ENCODE measurements at places on chromosomes 3 and 15.

- no peak for DNase-seq
These were observed 36.3 kb downstream of the PLA2G4D start for GRCh38 chr15:42057799-42058646.

DNA sequence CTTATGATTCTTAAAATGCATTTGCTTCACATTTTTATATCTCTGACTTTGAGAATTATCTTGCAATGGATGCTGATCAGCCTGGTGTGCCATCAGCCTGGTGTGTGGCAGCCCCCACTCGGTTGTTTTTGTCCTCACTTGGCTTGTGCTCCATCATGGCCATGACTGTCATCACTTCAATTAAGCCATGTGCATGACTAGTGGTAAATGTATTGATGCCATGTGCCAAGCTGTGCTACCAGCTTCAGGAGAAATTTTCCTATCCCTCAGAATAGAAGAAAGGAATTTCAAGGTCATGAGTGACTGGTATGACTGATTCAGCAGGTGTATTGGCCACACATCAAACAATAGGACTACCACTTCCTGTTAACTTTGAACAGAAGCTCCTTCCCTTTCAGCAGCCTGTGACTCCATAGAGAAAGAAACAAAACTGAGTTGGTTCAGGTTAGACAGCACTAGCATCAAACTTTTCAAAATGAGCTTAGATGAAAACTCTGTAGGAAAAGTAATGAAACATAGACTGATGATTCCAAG is 251.7 kb downstream of the GRM7 start:
- DNase-seq = no peak

DNA sequence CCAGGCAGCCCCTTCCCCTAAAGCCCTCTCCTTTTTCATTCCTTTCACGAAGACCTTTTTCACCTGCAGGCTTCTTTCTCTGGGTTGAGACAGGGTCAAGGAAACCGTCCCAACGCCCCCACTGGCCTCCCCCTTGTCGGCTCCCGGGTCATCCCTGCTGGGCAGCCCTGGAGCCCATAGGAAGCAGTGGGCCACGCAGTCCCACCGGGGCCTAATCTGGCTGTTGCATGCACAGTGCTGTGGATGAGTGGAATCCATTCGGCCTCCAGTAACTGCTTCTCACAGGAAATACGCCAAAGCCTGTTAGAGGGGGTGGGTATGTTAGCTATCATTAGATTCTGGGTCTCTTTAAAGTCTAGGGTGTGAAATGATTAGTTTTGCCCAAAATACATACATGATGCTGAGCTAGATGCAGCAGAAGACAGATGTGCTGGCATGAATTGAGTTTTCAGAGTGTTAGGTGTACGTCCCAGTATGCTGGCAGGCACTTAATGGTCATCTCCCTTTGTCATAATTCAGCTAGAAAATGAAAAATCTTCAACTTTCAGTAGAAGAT is 16.6 kb downstream of the LYSMD4 start:
- no peak for DNase-seq

- no peak for DNase-seq
These were observed 9.9 kb downstream of the CAPN7 start for GRCh38 chr3:15215996-15216395.

- no peak for DNase-seq
These were observed 151.3 kb downstream of the CACNA1D start for GRCh38 chr3:53645754-53646153.

GRCh38 chr15:41937568-41937923 is 34.8 kb downstream of the EHD4 start:
- no peak for DNase-seq

- DNase-seq = no peak
These were observed 223.0 kb downstream of the PDZRN3 start for GRCh38 chr3:73401616-73402279.

GRCh38 chr3:195250473-195251251 is 20.3 kb downstream of the XXYLT1 start:
- DNase-seq = no peak

DNA sequence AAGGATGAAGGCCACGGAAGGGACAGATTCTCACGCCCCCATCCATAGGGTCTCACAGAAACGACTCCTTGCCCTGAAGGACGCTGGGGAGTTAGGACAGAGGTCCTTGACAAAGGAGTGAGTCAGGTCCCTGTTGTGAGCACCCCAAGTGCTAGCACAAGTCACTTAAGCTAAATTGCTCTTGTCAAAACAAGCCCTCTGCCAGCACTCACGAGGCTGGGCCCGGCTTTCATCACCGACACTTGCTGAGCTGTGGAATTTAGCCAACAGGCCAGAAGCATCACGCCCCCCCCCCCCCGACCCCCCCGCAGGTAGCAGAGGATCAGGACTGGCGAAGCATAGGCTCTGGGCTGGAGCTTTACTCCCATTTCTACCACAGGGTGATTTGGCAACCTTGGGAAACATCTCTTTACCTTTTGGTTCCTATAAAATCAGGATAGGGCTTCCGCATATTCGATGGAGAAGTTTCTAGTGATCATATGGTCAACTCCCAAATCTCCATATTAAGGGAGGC is 75.4 kb downstream of the ADCY5 start:
- no peak for DNase-seq

- DNase-seq = no peak
These were observed 90.8 kb upstream of the C3orf80 start for GRCh38 chr3:160134454-160134853.

GRCh38 chr3:217948-218347 is 21.4 kb downstream of the CHL1 start:
- DNase-seq = no peak

GRCh38 chr3:25836579-25836978 is 46.7 kb downstream of the OXSM start:
- no peak for DNase-seq

DNA sequence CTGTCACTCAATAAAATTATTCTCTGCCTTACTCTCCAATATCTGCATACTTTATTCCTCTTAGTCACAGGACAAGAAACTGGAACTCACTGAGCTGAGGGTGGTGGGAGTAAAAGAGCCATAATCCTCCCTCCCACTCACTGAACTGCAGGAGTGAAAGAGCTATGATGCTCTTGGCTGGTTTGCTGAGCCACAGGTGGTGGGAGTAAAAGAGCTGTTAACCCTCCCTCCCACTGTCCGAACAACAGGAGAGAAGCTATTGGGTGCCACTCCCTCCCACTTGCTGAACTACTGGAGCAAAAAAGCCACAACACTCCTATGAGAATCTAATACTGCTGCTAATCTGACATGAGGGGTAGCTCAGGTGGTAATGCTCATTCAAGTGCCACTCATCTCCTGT is 391.0 kb downstream of the NSUN3 start:
- no peak for DNase-seq

GRCh38 chr3:64022451-64023186 is 675 bp downstream of the PSMD6 start:
- DNase-seq = peak; percentile 1

GRCh38 chr15:57373882-57374276 is 2.4 kb upstream of the CGNL1 start:
- DNase-seq = no peak

- no peak for DNase-seq
These were observed 537.6 kb downstream of the PLOD2 start for GRCh38 chr3:145623349-145623748.

DNA sequence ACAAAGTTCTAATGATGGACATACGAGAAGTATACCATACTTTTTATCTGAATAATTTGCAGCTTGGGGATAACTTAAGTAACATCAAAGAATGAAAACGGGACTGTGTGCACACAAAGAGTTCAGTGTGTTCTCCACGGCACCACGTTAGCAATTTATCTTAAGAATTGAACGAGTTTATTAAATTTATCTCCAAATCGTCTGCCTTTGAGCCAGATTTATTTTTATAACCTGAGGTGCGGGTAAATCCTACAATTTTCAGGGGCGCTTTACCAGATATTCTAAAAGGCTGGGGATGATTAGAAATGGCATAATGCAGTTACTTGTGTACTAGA is 3.5 kb downstream of the CHD2 start:
- no peak for DNase-seq

- no peak for DNase-seq
These were observed 2.0 kb downstream of the NGLY1 start for GRCh38 chr3:25781145-25781757.

DNA sequence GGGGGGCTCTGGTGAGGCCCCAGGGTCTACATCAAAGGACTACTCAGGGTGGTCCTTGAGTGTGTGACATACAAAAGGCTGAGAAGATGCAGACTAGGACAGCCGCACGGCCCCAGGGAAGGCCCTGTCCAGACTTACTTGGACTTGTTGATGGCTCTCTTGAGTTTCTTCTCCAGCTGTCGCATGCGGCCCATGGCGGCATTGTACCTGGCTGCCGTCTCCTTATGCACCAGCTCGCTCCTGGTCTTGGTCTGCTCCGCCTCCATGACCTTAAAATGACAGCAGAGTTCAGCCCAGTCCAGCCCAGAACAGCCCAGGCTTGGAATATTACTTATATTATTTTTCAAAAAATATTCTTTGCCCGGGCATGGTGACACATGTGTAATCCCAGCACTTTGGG is 56.0 kb downstream of the CAPN7 start:
- DNase-seq = no peak

GRCh38 chr15:68378595-68378994 is 53.4 kb downstream of the ITGA11 start:
- no peak for DNase-seq

DNA sequence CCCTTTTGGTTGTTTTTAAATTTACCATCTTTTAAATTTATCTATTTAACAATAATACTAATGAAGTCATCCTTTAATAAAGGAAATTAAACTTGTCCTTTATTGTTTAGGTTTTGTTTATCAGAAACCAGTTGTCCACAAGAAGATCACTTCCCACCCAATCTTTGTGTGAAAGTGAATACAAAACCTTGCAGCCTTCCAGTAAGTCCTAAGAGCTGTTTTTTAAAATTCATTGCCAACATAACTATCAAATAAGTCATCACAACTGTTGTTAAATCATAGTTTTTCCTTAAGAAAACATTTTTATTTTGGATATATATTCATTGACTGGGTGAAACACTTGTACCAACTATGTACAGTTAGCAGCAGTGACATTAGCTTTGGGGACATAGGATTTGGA is 59.4 kb downstream of the CALML4 start:
- DNase-seq = no peak

- DNase-seq = no peak
These were observed 532.1 kb upstream of the SEMA6D start for GRCh38 chr15:47184908-47185801.

DNA sequence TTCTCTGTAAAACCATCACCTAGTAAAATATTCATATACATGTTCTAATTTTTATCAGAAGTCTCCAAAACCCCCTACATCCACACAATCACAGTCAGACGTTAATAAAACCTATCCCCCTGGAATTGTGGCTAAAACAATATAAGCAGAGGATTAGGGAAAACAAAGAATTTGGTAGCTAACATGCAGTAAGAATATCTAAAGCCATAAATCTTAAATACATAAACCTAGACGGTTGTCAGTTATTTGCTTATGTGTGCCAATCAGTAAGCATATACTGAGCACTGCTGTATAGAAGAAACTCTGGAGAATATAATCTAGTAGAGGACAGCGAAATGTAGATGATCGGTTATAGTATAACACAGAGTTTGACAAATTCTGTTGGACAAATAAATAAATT is 232.2 kb downstream of the TBC1D5 start:
- no peak for DNase-seq

DNA sequence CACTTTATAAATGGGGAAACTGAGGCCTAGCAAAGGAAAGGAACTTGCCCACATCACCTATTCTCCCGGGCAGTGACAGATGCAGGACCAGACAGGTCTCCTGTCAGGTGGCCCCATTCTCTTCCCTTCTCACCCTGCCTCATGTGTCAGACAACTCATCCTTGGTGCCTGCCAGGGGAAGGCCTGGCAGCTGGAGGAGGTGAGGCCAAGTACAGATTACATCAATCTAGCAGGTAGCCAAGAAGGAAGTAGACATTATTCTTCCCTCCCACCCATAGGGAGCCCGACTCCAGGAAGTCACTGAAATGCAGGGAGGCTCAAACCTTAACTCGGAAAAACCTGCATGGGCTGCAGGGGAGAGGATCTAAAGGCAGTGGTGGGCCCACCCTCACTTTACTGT is 39.6 kb downstream of the DAPK2 start:
- DNase-seq = no peak

DNA sequence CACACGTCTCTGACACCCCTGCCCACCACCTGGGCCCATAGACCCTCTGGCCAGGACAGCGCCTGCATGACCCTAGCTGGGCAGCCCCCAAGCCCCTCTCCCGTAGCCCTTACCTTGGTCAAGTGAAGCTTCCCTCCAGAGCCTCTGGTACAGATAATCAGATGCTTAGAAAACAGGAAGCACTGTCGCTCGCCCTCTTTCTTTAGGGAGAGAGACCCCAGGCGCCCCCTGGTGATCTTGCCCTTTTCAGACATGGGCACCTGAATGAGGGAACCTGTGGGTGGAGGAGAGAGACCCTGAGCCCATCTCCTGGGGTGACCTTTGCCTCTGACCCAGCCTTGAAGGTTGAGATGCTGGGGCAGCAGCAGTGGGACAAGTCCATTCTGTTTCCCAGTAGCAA is 65.4 kb downstream of the RASGRF1 start:
- no peak for DNase-seq

DNA sequence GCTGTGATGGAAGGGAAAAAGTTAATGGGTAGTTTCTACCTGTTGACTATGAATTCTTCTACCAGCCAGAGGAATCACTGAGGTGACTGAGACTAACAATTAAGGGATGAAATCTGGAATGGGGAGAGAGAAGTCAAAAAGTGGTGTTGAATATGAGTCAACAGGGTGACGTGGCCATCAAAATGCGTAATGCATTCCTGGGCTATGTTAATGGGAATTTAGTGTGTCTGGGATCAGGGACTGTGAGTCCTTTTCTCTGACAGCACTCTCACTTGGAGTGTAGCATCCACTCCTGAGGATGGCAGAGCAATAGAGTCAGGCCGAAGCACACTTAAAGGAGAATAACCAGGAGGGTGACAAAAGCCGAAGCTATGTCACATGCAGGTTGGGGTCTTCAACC is 60.4 kb downstream of the MESD start:
- DNase-seq = no peak

- DNase-seq = no peak
These were observed 9.7 kb downstream of the TIMP4 start for GRCh38 chr3:12149029-12149428.

DNA sequence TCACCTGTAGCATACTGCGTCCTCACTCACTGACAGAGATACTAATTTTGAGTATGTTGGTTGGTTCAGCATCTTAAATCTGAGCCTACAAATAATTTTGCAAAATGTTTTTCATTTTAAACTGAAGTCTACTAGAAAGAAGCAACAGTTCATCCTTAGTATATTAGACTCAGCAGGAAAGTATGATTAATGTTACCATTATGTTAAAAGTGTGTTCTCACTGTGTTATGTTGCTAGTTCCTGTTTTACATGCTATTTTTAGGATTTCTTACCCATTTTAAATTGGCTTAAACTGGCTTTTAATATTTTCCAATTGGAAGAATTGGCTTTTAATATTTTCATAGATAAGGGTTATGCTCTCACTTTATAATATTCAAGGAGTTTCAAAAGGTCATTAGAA is 25.7 kb downstream of the ACKR4 start:
- DNase-seq = no peak

GRCh38 chr3:192417017-192417416 is 310.3 kb downstream of the FGF12 start:
- no peak for DNase-seq

GRCh38 chr15:87477737-87478686 is 778.5 kb downstream of the NTRK3 start:
- no peak for DNase-seq
